ENCODE measurements at places on chromosomes 4 and X.

- no peak for DNase-seq
These were observed 48.0 kb downstream of the CHST7 start for GRCh38 chrX:46621572-46621971.

DNA sequence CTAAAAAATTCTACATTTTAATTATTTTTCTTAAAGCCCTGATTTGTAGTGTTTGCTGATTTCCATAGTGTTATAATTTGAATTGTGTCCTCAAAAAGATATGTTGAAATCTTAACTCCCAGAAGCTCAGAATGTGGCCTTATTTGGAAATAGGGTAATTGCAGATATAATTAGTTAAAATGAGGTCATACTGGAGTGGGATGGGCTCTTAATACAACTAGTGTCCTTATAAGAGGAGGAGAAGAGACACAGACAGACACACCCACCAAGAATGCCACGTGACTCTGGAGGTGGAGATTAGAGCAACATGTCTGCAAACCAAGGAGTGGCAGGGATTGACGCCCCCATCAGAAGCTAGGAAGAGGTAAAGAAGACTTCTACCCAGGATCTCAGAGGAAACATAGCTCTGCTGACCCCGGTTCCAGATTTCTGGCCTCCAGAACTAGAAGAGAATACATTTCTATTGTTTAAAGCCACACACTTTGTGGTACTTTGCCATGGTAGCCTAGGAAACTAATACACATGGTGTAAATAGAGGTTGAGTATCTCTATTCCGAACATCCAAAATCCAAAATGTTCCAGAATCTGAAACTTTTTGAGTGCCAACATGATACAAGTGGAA lies 70.5 kb upstream of the IRF2 start:
- no peak for DNase-seq

GRCh38 chrX:128464116-128464515 lies 411.9 kb upstream of the ACTRT1 start:
- no peak for DNase-seq

GRCh38 chr4:27763830-27764525 lies 903.3 kb downstream of the STIM2 start:
- DNase-seq = no peak
